MCF 10A (cell line): ENCODE measurements at places on chromosomes 2 and 18.

- DNase-seq, result no peak
Measured at GRCh38 chr2:113141451-113141850, 14.1 kb downstream of the IL1RN start.

DNA sequence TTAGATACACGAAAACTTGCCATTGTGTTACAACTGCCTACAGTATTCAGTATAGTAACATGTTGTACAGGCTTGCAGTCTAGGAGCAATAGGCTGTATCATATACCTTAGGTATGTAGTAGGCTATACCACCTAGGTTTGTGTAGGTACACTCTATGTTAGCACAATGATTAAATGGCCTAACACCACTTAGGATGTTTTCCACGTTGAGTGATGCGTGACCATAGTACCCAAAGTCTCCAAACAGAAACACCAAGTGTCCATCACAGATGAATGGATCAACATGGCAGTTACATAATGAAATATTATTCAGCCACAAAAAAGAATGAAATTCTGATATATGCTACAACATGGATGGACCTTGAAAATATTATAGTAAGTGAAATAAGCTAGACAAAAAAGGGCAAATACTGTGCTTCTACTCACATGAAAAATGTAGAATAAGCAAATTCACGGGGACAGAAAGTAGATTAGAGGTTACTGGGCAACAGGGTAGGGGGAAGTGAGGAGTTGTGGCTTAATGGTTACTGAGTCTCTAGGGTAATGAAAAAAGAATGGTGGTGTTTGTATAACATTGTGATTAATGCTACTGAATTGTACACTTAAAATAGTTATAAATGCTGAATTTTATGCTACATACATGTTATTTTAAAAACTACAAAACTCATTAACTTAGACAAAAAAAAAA is 62.6 kb downstream of the TMEM131 start:
- no peak for DNase-seq

DNA sequence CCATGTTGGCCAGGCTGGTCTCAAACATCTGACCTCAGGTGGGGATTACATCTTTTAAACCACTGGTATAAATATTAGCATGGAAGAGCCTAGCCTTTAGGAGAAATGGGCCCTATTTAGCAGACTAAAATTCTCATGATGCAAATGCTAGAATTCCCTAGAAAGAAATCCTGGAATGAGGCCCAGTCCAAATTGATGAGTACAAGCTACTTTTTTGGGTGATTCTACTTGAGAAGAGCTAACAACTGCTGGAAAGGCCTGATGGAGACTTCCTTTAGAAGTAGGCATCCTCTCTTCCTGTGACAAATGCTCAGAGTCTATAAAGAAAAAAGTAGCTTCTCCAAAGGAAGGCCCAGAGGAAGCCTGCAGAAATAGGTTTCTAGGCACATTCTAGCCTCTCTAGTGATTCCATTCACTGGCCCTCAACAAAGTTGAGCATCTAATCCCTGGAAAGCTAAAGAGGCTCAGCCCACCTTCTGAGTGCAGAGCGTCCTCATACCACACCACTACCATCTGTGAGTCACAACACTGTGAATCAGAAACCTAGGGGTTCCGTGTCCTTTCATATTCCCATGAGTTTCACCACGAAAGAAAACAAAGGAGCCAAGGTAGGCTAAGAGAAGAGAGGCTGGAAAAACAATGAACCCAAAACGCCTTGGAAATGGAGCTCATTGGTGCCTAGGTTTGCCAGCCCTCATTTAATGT is 183.1 kb downstream of the C1D start:
- peak; percentile 41 for DNase-seq

DNA sequence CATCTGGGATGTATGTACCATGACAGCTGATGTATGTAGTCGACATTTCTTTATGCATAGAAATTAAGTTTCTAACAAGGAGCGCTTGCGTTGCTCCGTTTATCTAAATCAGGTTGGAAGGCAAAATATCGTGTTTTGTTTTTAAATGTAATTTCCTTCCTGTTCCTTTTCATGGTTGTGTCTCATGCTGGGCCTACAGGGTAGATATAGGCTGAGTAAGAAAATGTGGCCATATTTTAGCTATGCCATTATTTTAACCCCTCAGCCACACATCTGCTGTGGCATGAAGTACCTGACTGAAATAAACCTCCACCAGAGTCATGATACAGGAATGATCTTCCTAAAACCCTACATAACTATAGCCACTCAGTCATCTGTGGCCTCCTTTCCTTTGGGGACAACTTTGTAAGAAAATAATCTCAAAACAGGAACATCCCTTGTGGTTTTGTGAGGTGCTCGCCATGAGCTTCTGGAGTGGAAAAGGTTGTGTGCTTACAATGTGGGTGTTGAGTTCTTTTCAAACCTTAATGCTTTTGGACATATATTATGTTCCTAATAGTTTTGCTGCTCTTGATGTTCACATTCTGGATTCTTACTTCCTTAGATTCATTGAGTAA is 214.3 kb downstream of the FAM210A start:
- DNase-seq, result no peak

GRCh38 chr2:42905341-42906110 is 113.1 kb upstream of the HAAO start:
- DNase-seq, result no peak
